ENCODE measurements at places on chromosomes 11 and 22. TPM values are rescaled to one million over a fixed set of nuclear protein-coding genes. Genes with fewer than 3 reads are reported as not detected.

GRCh38 chr11:82076126-82076525 lies 657.5 kb downstream of the FAM181B start:
- H3K27me3 ChIP-seq = no peaks in the 10 kb centered on the region
- H3K4me3 ChIP-seq = no peak overlapping the region
- H3K36me3 ChIP-seq = no peaks in the 10 kb centered on the region
- DNase-seq = no peak
- H3K4me1 ChIP-seq = no peaks in the 10 kb centered on the region

DNA sequence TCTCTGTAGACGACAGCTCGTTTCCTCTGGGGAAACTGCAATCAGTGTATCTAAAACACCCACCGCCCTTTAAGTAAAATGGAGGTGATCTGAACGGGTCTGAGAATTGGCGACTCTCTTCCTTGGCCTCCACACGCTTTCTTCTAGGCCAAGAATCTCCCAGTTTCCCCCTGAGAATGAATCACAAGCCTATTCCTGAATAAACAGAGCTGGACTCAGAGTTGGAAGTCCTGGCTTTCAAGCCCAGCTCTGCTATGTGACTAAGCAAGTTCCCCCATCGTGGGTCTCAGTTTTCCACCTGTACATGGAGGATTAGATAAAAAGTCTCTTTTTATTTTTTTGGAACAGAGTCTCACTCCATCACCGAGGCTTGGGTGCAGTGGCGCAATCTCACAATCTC lies 200.4 kb downstream of the MN1 start:
- no peaks in the 10 kb centered on the region for H3K36me3 ChIP-seq
- H3K4me1 ChIP-seq = no peaks in the 10 kb centered on the region
- no peak overlapping the region for H3K4me3 ChIP-seq
- no peak overlapping the region for H3K27ac ChIP-seq

GRCh38 chr11:121692236-121692635 lies 239.5 kb upstream of the SORL1-AS1 start:
- H3K27ac ChIP-seq = no peak overlapping the region
- H3K36me3 ChIP-seq = no peaks in the 10 kb centered on the region
- no peak overlapping the region for H3K4me3 ChIP-seq

OLFML1 gene
- not detected for total RNA-seq

C11orf65 gene
- 0.14 TPM for total RNA-seq

TMEM109 gene
- 96.8 TPM for total RNA-seq

TSPO gene
- 59.3 TPM for total RNA-seq

Data from natural killer cell (primary cell).